ENCODE measurements at places on chromosomes 1 and 21. TPM values are rescaled to one million over a fixed set of nuclear protein-coding genes. Genes with fewer than 3 reads are reported as not detected.
A peak's percentile ranks its signal among the peaks of the same experiment; 100 is the strongest.

Gene SLC25A24
- total RNA-seq, result 30.2 TPM

- peak; percentile 18 for DNase-seq
- H3K4me3 ChIP-seq, result no peak overlapping the region
- no peaks in the 10 kb centered on the region for H3K27me3 ChIP-seq
- no peak overlapping the region for H3K27ac ChIP-seq
- H3K4me1 ChIP-seq, result no peaks in the 10 kb centered on the region
Observed at GRCh38 chr1:210558302-210558701, 229.6 kb downstream of the HHAT start.

- no peak overlapping the region for H3K27ac ChIP-seq
- H3K27me3 ChIP-seq, result no peaks in the 10 kb centered on the region
- no peak for DNase-seq
- H3K4me1 ChIP-seq, result no peaks in the 10 kb centered on the region
Observed at GRCh38 chr1:36653850-36654249, 171.1 kb upstream of the CSF3R start.

DNA sequence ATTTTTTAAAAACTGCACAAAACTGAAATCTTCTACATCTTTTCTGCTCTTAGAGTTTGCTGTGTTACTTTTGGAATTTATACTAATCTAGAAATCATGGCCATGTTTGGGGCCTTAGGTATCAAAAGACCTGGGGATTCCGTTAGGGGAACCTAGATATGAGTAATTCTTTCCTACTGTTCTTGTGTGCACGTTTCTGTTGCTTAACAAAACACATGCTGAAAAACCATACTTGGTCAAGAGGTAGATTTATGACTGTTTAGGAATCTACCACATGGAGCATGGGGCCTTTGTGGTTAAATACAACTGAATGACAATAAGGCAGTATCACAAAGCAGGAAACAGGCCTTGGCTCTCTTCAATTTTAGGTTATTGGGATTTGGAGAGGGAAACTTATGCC, 291.9 kb upstream of the USP25 start:
- no peak overlapping the region for H3K27ac ChIP-seq
- H3K4me3 ChIP-seq, result no peak overlapping the region
- no peak for DNase-seq
- no peaks in the 10 kb centered on the region for H3K36me3 ChIP-seq
- H3K4me1 ChIP-seq, result peaks cover 4% of the 10 kb centered on the region

Measured in kidney (tissue), 22 donors.